ENCODE measurements at places on chromosomes 7 and 10.
A peak's percentile ranks its signal among the peaks of the same experiment; 100 is the strongest.

DNA sequence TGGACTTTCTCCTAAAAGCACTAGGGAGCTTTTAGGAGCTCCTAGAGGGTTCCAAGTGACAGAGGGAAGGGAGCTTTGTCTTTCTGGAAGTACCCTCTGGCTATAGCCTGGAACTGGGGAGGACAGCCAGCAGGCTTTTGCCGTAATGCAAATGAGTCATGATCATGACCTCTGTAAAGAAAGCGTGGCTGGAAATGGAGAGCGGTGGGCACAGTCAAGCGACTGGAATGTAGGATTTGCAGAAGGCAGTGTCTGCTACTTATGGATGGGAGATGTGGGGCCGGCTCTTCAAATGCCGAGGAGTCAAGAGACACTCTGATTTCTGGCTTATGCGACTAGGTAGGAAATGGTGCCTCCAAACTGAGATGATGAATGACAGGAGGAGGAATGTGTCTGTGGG, 34.6 kb upstream of the PLPP4 start:
- DNase-seq: no peak

- DNase-seq: no peak
These were observed 60.9 kb downstream of the LRMDA start for GRCh38 chr10:75492173-75492925.

- no peak for DNase-seq
These were observed 178.0 kb downstream of the MDFIC start for GRCh38 chr7:115099906-115100305.

GRCh38 chr7:64883113-64883905, 19.8 kb upstream of the ZNF273 start:
- no peak for DNase-seq

GRCh38 chr10:127449490-127449889, 99.6 kb upstream of the NPS start:
- DNase-seq: no peak

GRCh38 chr10:101214446-101215396, 14.5 kb downstream of the LBX1 start:
- peak; percentile 69 for DNase-seq

Data from CD4-positive, alpha-beta T cell treated with Interleukin-15 for 4 hours (primary cell).